ENCODE measurements at places on chromosomes 5 and 9. TPM values are rescaled to one million over a fixed set of nuclear protein-coding genes. Genes with fewer than 3 reads are reported as not detected.

The EQTN gene
- not detected for total RNA-seq

The RGMB gene
- 94.1 TPM for total RNA-seq

The ERBIN gene
- 132 TPM for total RNA-seq

The KIF4B gene
- not detected for total RNA-seq

The LHX6 gene
- total RNA-seq = not detected

The TEX48 gene
- total RNA-seq = not detected

The BTNL3 gene
- not detected for total RNA-seq

The CD72 gene
- total RNA-seq = 0.86 TPM

The PCDHGB2 gene
- total RNA-seq = 2.3 TPM

The CD14 gene
- total RNA-seq = 0.97 TPM

The OBP2B gene
- not detected for total RNA-seq

The TMC1 gene
- 1.3 TPM for total RNA-seq

The SPINK1 gene
- 0.32 TPM for total RNA-seq

The TMEM174 gene
- not detected for total RNA-seq

The ZNF462 gene
- total RNA-seq = 32.4 TPM

The PCDHGA1 gene
- total RNA-seq = 0.86 TPM

The STING1 gene
- total RNA-seq = 25.9 TPM

The C5orf52 gene
- total RNA-seq = not detected

The GAS1 gene
- 136 TPM for total RNA-seq

The STKLD1 gene
- total RNA-seq = 0.32 TPM

The RABGAP1 gene
- total RNA-seq = 60.9 TPM

The CFAP77 gene
- not detected for total RNA-seq

The FREM1 gene
- total RNA-seq = 0.32 TPM

The MXD3 gene
- total RNA-seq = 9.1 TPM

The ADAMTS13 gene
- 1.3 TPM for total RNA-seq

The RCL1 gene
- total RNA-seq = 10.4 TPM

The FPGS gene
- total RNA-seq = 77.7 TPM
